ENCODE measurements at places on chromosomes 16 and 17. TPM values are rescaled to one million over a fixed set of nuclear protein-coding genes. Genes with fewer than 3 reads are reported as not detected.
A peak's percentile ranks its signal among the peaks of the same experiment; 100 is the strongest.

The CACNG3 gene
- total RNA-seq: not detected

The MEOX1 gene
- 4.5 TPM for total RNA-seq

DNA sequence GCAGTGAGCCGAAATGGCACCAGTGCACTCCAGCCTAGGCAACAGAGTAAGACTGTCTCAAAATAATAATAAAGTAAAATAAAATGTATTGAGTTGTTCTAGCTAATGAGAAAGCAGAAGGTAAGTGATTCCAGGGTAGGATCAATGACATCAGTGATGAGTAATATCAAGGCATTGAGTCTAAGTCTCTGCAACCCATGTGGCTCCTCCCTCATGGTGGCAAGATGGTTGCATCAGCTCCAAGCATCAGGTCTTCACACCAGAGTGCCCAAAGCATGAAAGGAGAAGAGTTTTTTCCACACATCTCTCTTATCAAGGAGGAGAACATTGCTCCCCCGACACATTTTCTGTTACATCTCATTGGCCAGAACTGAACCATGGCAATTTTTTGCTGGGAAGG is 34.8 kb upstream of the GAS7 start:
- no peak overlapping the region for H3K4me3 ChIP-seq
- H3K4me1 ChIP-seq: no peaks in the 10 kb centered on the region
- no peaks in the 10 kb centered on the region for H3K27me3 ChIP-seq

GRCh38 chr16:27646806-27647205 is 96.9 kb downstream of the KATNIP start:
- H3K4me3 ChIP-seq: no peak overlapping the region
- no peak for DNase-seq
- no peak overlapping the region for H3K27ac ChIP-seq
- H3K27me3 ChIP-seq: no peaks in the 10 kb centered on the region

The SLC22A31 gene
- not detected for total RNA-seq

GRCh38 chr16:70804734-70805169 is 3.8 kb upstream of the VAC14 start:
- no peaks in the 10 kb centered on the region for H3K36me3 ChIP-seq
- no peak overlapping the region for H3K4me3 ChIP-seq
- no peak overlapping the region for H3K27ac ChIP-seq
- H3K27me3 ChIP-seq: peaks cover 5% of the 10 kb centered on the region
- peaks cover 8% of the 10 kb centered on the region for H3K4me1 ChIP-seq

DNA sequence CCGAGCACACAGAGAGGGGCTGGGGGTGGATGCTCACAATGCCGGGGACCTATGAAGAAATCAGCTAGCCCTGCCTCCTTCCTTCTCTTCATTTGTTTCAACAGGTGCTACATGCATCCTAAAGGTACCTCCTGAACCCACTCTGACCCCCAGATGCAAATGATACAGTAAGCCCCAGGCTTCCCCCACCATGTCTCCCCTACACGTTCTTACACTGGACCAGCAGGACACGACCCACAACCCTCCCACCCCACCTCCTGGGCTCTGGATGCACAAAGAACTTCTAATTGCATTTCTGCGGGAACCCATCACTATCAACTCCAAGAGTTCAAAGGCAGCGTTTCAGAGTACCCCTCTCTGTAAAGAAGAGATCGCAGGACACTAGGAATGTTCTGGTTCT is 2.1 kb downstream of the XYLT1 start:
- DNase-seq: no peak
- H3K27me3 ChIP-seq: no peaks in the 10 kb centered on the region
- H3K4me1 ChIP-seq: peaks cover 21% of the 10 kb centered on the region

DNA sequence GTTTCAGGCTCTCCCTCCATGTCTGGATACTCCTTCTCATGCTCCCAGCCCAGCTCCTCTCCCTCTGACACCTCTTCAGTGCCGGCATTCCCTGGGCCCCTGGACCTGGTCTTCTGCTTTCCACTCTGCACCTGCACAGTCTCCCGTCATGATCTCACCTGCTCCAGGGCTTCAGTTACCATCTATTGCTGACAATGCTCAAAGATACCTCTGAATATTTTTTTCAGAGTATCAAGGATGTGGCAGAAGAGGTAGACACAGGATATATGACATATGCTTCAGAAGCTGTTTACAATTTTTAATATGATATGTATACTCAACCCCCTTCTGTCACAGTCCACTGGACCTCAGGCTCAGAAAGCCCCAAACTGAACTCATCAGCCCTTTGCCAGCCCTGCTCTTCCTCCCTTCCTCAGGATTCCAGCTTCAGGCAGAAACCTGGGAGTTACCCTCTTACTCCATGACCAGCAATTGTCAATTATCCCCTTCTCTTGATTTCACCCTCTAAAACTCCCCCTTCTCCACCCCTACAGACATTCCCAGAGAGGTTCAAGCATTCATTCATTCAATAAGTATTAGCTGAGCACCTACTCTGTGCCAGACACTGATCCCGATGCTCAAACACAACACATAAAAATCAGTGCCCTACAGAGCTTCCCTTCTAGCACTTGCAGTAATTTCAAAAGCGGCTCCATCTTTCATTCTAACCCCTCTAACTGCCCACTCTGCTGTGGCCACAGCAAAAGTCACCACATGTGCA is 7.8 kb upstream of the MLLT6 start:
- H3K27ac ChIP-seq: no peak overlapping the region
- no peak for DNase-seq
- H3K4me3 ChIP-seq: no peak overlapping the region
- H3K27me3 ChIP-seq: no peaks in the 10 kb centered on the region
- peaks cover 15% of the 10 kb centered on the region for H3K4me1 ChIP-seq
- H3K36me3 ChIP-seq: no peaks in the 10 kb centered on the region

DNA sequence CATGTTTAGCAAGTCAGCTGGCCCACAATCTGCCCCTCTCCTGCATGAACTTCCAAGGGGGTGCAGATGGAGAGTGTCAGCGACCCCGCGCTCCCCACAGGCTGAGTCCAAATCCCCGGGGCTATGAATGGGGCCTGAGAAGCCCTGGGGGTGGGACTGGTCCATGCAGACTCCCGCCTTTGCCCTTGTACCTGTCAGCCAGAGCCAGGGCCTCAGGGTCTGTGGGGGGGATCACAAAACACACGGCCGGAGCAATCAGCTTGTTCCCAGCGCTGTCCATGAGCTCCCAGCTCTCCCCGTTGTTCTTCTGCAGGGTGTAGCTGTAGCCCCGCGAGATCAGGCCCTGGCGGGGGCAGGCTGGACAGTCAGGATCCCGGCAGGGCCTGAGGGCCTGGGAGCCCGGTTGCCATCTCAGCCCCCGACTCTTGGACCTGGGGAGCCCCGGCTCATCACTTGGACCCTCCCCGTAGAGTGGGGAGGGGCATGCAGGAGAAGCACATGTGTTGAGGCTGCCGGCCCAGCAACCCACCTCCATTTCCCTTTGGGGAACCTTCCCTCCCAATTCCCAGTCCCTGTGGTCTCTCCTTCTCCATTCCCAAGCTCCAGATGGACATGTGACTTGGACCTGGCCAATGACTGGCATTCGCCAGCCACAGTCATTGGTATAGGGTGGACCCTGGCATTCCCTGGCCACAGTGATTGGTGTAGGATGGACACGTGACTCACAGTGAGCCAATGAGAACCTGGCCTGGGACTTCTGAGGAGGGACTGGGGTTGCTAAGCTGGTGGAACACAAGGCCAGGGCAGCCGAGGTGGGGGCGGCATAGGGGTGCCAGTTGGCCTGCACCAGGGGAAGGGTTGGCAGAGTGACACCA is 42.4 kb downstream of the PPL start:
- H3K36me3 ChIP-seq: no peaks in the 10 kb centered on the region
- H3K27ac ChIP-seq: no peak overlapping the region
- DNase-seq: no peak
- peaks cover 9% of the 10 kb centered on the region for H3K4me1 ChIP-seq

GRCh38 chr17:76139801-76140660 is 1.0 kb downstream of the FOXJ1 start:
- H3K4me1 ChIP-seq: no peaks in the 10 kb centered on the region
- H3K27ac ChIP-seq: no peak overlapping the region
- H3K36me3 ChIP-seq: no peaks in the 10 kb centered on the region
- H3K27me3 ChIP-seq: peaks cover 60% of the 10 kb centered on the region

GRCh38 chr16:53905028-53905427 is 201.1 kb downstream of the FTO start:
- no peak overlapping the region for H3K27ac ChIP-seq
- no peak for DNase-seq
- H3K4me1 ChIP-seq: no peaks in the 10 kb centered on the region
- no peak overlapping the region for H3K4me3 ChIP-seq
- no peaks in the 10 kb centered on the region for H3K27me3 ChIP-seq

GRCh38 chr17:74089869-74090464 is 113.5 kb upstream of the RPL38 start:
- no peak overlapping the region for H3K4me3 ChIP-seq
- DNase-seq: peak; percentile 69
- H3K27ac ChIP-seq: no peak overlapping the region
- peaks cover 5% of the 10 kb centered on the region for H3K27me3 ChIP-seq

DNA sequence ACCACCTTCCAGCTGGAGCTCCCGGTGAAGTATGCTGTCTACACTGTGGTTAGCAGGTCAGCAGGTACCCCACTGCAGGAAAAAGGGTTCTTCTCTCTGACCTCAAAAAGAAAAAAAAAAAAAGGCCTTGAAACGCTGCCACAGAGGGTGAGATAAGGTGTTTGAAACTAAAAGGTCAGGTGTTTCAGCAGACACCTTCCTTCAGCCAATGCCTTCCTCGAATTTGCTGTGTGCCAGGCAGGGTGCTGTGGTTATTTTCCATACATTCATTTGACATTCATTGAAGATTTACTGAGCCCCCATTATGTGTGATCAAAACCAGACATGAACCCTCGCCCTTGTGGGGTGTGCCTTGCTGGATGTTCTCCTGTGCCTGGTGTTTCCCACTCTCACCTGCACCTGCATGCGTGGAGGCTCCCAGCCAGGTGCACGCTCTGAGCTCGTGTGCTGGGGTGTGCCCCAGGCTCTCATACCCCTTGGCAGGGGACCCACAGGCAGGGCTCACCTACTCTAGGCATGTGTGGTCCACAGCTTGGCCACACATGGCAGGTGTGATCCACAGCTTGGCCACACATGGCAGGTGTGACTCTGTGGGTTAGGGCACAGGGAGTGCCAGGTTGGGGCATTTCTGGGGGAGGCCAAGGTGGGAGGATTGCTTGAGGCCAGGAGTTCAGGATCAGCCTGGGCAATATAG is 15.8 kb upstream of the ITGAD start:
- no peaks in the 10 kb centered on the region for H3K27me3 ChIP-seq
- H3K27ac ChIP-seq: no peak overlapping the region
- no peaks in the 10 kb centered on the region for H3K4me1 ChIP-seq
- H3K4me3 ChIP-seq: no peak overlapping the region
- H3K36me3 ChIP-seq: no peaks in the 10 kb centered on the region

DNA sequence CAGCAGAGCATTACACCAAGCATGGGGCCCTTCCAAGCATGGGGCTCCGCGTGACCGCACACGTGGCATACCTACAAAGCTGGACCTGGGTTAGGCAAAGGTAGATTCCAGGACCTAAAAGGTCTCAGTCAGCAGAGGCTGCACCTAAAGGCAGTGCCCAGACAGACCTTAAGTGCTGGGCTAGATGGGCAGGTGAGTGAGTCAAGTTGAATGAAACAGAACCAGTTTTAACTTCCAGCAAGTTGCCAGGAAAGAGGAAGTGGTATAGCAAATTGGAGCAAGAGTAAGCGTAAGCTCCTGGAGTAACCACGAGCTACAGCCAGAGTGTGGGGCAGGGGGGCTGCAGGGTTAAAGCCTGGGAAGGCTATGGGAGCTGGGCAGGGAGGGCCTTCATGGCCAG is 49.5 kb downstream of the SRCIN1 start:
- no peak overlapping the region for H3K4me3 ChIP-seq
- peaks cover 26% of the 10 kb centered on the region for H3K4me1 ChIP-seq
- H3K27ac ChIP-seq: no peak overlapping the region
- no peaks in the 10 kb centered on the region for H3K36me3 ChIP-seq

The CDIP1 gene
- 29.5 TPM for total RNA-seq

DNA sequence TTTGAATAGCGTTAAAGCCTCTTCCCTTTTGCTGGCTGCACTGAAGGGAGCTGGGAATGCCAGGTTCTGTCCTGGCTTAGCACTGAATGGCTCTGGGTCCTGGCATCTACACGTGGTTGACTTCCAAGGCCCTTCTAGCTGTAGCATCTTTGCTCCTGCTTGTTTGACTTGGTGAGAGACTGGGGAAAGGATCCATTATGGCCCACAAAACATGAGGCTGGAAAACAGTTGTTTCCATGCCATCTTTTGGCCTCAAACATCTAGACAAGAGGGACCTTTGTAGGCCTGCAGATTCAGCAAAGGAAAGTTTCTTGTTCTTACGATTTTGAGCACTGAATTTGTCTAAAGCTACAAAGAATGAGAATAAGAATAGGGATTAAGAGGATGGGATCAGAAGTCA is 32.5 kb downstream of the EPN2 start:
- no peaks in the 10 kb centered on the region for H3K36me3 ChIP-seq
- peak overlapping the region; percentile 62 for H3K27ac ChIP-seq
- H3K4me3 ChIP-seq: no peak overlapping the region
- H3K27me3 ChIP-seq: no peaks in the 10 kb centered on the region
- peaks cover 38% of the 10 kb centered on the region for H3K4me1 ChIP-seq

DNA sequence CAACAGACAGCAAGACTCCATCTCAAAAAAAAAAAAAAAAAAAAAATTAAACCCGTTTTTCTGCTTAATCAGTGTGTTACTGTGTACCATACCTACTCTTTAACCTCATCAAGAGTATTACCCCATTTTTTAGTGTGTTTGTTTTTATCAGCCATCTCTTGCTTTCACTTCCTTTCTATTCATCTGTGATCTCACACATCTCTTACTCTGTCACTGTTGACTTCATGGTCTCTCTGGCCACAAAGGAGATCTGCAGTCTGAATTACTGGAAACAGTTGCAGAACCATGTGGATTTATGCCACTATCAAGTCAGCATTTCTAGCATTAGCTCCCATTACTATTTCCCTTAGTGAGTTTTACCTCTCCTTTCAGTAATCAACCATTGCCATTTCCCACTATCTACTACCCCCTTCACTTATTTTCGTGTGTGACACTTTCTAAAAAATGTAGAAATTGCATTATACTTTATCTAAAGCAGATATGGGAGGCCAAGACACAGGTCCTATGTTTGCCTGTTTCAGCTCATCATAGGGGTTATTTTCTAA is 20.1 kb downstream of the NDEL1 start:
- no peaks in the 10 kb centered on the region for H3K27me3 ChIP-seq
- no peak overlapping the region for H3K4me3 ChIP-seq

- no peak overlapping the region for H3K27ac ChIP-seq
- H3K27me3 ChIP-seq: no peaks in the 10 kb centered on the region
- no peak for DNase-seq
- no peaks in the 10 kb centered on the region for H3K36me3 ChIP-seq
- H3K4me1 ChIP-seq: no peaks in the 10 kb centered on the region
These were observed 14.2 kb downstream of the LYRM9 start for GRCh38 chr17:27878776-27879562.

GRCh38 chr17:66172691-66173223 is 19.2 kb downstream of the CEP112 start:
- no peaks in the 10 kb centered on the region for H3K36me3 ChIP-seq
- no peak overlapping the region for H3K27ac ChIP-seq
- H3K27me3 ChIP-seq: no peaks in the 10 kb centered on the region

DNA sequence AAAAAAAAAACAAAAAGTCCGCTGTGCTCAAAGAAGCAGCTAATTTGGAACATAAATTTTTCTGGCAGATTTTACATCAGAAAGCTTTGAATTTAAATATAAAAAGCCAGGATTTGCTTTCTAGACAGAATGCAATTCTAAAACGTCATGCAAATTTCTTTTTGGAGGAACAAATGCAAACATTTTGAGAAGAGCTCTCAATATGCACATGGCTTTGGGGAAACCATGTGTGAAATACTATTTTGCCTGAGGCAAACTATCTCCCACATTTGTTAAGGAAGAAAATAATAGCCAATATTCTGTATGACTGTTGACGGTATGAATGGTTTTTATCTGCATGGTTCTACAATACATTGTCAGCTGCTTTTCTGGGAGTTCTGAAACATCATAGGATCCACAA is 320.0 kb upstream of the PSMD7 start:
- no peak overlapping the region for H3K27ac ChIP-seq
- no peak for DNase-seq
- H3K27me3 ChIP-seq: no peaks in the 10 kb centered on the region
- H3K36me3 ChIP-seq: no peaks in the 10 kb centered on the region

Measured in transverse colon (tissue), 4 donors.